ENCODE measurements at places on chromosomes 11 and 22. TPM values are rescaled to one million over a fixed set of nuclear protein-coding genes. Genes with fewer than 3 reads are reported as not detected.

SLC39A13 gene
- total RNA-seq = 52.1 TPM

MMP10 gene
- total RNA-seq = 1.3 TPM

DERL3 gene
- 1.2 TPM for total RNA-seq

DDX6 gene
- total RNA-seq = 293 TPM

EFCAB6 gene
- 15.9 TPM for total RNA-seq

THY1 gene
- total RNA-seq = 37.3 TPM

P2RX6 gene
- total RNA-seq = 2.2 TPM

RAG2 gene
- 0.49 TPM for total RNA-seq

APOA4 gene
- not detected for total RNA-seq
